Stimulated activated CD8-positive, alpha-beta memory T cell treated with anti-CD3 and anti-CD28 coated beads, Interleukin-4, amount 100 ng/mL, for 24 hours (primary cell): ENCODE measurements at places on chromosomes 5 and 9.

GRCh38 chr9:84788803-84789462 lies 119.4 kb downstream of the NTRK2 start:
- no peak for DNase-seq

- DNase-seq, result no peak
Observed at GRCh38 chr9:78542491-78543181, 245.7 kb downstream of the PSAT1 start.

GRCh38 chr5:172347496-172348052 lies 64.0 kb upstream of the UBTD2 start:
- DNase-seq, result no peak

- DNase-seq, result no peak
Observed at GRCh38 chr9:90880669-90881068, 79.0 kb downstream of the SYK start.

DNA sequence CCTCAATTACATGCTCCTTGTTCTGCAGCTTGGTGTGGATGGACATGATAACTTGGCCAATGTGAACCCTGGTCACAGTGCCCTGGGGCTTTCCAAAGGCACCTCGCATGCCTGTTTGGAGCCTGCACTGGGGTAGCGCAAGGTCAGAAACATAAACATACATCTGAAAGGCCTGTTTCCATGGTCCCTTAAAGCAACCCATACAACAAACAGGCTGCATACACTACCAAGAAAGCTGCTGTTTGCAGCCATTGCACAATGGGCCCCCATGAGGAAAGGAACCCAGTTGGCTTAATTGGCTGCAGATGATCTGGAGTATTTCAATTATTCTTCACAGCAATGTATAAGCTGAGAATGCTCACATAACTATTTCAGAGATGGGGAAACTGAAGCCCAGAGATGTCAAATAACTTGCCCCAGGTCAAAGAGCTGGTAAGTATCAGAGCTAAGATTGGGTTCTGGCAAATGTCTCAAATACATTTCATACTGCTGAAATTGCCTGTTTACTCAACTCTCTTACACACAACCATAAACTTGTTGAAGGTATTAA lies 233.9 kb downstream of the ASTN2 start:
- DNase-seq, result no peak

DNA sequence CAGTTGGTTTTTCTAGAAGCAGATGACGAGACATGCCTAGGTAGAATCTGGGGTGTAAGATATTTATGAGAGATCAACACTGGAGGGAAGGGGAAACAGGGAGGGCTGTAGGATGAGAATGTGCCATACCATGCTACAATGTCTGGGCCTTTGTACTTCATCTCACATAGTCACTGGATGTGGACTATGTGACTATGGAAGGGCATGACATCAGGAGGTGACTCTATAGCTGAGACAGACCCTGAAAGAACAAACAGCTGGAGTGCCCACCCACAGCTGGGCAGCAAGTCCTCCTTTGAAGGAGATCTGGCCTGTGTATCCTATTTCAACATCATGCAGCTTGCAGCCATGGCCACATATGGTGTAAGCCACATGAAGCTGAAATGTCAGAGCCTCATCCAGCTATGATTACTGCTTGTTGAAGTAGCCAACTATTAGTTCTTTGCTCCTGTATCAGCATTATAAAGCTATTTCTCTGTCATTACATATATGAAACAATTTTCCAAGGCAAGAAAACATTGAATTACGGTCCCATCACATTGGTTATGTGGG lies 46.2 kb upstream of the KIF2A start:
- DNase-seq, result no peak

- no peak for DNase-seq
Observed at GRCh38 chr9:134929193-134930158, 11.8 kb upstream of the FCN1 start.

DNA sequence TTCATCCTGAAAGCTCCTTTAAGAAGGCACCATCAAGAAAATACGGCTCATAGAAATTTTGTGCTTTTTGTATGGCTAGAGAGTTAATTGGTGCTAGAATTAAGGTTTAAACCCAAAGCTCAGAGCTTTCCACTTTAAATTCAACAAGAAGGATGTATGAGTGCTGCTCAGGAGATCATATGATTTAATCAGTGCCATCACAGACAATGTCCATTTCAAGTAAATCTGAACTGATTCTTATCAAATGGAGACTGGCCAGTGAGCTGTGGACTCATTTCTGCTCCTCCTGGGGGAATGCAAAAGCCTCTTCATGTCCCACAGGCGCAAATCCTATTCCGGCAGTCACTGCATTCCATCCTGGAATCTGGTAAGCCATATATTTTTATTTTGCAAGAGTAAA lies 327.2 kb downstream of the BNC2 start:
- DNase-seq, result no peak

GRCh38 chr5:78956901-78957300 lies 28.2 kb downstream of the ARSB start:
- DNase-seq, result no peak

- DNase-seq, result no peak
Observed at GRCh38 chr5:32843531-32843895, 132.4 kb downstream of the NPR3 start.

- no peak for DNase-seq
Observed at GRCh38 chr9:22457448-22457847, 10.8 kb downstream of the DMRTA1 start.

DNA sequence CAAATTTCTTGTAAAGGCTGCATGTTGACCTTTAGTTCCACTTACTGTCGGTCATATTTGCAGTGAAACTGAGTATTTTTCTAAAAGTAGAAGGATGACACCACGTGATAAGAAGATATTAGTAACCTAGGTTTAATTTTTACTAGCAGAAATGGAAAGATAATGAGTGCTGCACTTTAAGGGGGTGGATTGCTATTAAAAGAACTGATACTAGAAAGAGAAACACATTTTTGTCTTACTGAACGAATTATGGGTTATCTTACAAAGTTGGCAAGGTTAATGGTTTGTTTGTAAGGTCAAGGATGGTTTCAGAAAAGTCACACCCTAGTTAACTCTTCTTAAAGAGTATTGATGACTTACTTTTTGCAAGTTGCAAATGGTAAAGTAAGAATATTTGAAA lies 2.4 kb downstream of the MACIR start:
- no peak for DNase-seq

- DNase-seq, result no peak
Observed at GRCh38 chr9:37011530-37011929, 22.5 kb downstream of the PAX5 start.

DNA sequence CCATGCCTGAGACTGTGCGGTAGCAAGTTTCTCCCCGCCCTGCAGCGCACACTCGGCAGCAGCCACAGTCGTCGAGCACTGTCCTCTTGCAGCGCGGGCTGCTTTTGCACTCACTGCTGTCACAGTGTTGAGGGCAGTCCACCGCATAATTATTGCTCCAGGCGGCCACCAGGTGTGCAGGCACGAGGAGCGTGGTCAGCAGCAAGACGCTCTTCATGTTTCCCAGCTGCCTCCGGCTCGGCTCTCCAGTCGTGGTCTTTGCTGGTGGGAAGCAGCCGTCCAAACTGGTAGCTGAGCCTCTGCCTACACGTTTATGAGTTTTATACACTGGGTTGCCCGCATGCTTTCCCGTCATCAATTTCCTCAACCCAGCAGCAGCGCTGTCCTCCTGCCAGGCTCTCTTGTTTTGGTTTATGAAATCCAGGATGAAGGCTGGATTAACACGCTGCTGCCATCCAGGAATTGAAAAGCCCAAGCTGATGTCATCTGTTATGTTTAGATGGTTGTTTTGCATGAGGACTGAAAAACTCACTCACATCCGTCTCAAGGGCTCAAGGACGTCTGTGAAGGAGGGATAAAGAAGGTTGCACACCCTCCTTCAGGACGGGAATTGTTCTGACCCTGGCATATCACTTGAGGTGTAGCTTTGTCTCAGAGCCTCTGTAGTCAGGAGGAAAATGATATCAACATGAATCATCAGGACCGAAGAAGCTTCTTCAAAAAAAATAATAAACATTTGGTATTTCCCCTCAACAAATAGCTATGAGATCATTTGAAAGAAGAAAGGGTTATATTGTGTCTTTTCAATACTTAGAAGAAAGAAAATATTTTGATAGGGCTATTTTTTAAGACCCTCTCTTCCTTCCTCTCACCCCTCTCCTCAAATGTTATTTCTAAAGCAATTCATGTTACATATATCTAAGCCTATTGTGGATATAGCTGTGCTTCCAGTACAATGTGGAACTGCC lies at the start of gene ESM1:
Gene ESM1 (minus strand): TSS at position 293 of the 968 bp plus-strand sequence. CDS start 76 bp downstream, at position 217.
- DNase-seq, result no peak

GRCh38 chr9:126519660-126520420 lies 93.9 kb upstream of the LMX1B start:
- DNase-seq, result no peak

DNA sequence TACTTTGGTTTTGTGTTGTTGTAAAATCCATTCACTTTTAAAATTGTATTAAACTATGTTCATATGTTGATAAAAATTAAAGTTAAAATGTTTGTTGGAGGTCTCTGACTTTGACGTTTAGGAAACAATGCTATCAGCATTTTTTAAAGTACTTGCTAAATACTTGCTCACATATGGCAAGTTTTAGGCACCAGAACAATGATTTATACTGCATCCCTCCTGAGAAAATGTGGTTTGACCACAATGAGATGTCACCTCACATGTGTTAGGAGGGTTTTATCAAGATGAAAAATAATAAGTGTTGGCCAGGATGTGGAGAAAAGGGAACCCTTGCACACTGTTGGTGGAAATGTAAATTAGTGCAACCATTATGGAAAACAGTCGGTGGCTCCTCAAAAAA lies 180.8 kb downstream of the HSD17B3 start:
- DNase-seq, result no peak

DNA sequence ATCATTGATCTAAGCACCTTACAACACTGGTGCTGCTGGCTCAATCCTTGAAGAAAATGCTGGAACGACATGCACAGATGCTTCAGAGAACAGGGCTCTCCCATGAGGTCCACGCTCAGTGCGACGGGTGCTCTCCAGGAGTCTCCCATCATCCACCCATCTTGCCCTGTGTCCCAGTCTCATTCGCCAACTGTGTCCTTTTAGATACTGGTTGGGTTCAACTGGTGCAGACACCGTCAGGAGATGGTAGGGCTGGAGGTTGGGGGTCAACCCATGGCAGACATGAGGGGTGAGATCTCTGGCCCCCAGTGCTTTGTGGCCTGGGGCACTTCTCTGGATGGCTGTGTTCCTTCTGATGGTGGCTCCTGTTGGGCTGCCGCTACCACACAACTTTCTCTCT lies 1.6 kb upstream of the OBP2B start:
- no peak for DNase-seq

- no peak for DNase-seq
Observed at GRCh38 chr5:111111956-111112355, 19.8 kb downstream of the WDR36 start.

GRCh38 chr9:85900504-85901201 lies 40.3 kb upstream of the NAA35 start:
- peak; percentile 22 for DNase-seq
